ENCODE measurements at places on chromosomes 6 and 20.

GRCh38 chr6:38937839-38938613 is 110.6 kb upstream of the GLP1R start:
- DNase-seq: no peak

DNA sequence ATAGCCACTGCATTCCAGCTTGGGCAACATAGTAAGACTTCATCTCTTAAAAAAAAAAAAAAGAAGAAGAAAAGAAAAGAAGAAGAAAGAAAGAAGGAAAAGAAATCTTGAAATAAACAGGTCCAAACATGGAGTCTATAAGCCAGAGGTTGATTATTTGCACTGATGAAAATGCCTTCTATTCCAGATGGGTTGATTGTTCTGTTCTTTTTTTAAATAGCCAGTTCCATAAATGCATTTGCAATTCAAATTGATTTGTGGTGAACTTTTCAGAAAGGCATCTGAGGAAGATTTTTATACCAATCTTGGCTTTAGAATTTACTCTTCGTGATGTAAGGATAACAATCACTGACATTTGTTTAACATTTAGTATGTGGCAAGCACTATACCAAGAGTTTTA is 243.8 kb upstream of the PLN start:
- DNase-seq: no peak

GRCh38 chr6:23929201-23929600 is 196.8 kb upstream of the NRSN1 start:
- DNase-seq: peak; percentile 46

GRCh38 chr6:75116946-75117345 is 88.9 kb downstream of the COL12A1 start:
- no peak for DNase-seq

DNA sequence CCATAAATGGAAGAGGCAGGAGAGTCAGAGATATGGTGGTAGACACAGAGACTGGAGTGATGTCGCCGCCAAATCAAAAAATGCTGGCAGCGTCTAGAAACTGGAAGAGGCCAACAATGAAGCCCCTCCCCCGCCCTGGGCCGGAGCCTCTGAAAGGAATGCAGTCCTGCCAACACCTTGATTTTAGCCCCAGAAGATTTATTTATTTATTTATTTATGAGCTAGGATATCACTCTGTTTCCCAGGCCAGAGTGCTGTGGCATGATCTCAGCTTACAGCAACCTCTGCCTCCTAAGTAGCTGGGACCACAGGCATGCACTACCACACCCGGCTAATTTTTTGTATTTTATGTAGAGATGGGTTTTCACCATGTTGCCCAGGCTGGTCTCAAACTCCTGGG is 82.6 kb upstream of the CCDC167 start:
- DNase-seq: no peak

GRCh38 chr6:6697620-6698019 is 109.1 kb downstream of the LY86 start:
- peak; percentile 72 for DNase-seq

- DNase-seq: no peak
Measured at GRCh38 chr6:395432-396125, 4.0 kb downstream of the IRF4 start.

- no peak for DNase-seq
Measured at GRCh38 chr6:45718131-45718530, 297.5 kb downstream of the CLIC5 start.

GRCh38 chr6:93779086-93779841 is 359.9 kb upstream of the EPHA7 start:
- peak; percentile 4 for DNase-seq

DNA sequence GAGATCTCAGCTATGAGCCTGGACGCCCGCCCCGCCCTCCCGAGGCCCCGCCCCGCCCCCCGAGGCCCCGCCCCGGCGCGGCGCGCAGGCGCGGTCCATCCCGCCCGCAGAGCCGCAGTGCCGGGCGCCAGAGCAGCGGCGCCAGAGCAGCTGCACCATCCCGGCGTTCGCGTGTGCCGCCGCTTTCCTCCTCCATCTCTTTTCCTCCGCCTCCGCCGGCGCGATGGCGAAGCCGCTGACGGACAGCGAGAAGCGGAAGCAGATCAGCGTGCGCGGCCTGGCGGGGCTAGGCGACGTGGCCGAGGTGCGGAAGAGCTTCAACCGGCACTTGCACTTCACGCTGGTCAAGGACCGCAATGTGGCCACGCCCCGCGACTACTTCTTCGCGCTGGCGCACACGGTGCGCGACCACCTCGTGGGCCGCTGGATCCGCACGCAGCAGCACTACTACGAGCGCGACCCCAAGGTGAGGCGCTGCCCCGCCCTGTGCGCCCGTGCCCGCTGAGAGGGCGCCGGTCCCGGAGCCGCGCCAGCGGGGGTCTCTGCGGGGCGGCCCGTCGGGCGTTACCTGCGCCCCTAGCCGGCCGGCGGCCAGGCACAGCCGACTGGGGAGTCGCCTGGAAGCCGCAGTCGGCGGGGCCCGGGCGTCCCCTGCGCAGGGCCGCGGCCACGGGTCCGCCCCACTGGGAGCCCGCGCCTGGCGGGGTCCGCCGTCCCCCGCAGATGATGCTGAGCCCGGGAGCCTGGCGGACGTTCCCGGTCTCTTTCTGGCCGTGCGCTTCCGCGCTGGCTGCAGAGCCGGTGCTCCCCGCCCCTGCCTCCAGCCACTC is at the start of gene PYGB:
TSS of gene PYGB (plus strand) at position 130 of the 830 bp plus-strand sequence. CDS start at position 224, 94 bp downstream.
- peak; percentile 91 for DNase-seq

DNA sequence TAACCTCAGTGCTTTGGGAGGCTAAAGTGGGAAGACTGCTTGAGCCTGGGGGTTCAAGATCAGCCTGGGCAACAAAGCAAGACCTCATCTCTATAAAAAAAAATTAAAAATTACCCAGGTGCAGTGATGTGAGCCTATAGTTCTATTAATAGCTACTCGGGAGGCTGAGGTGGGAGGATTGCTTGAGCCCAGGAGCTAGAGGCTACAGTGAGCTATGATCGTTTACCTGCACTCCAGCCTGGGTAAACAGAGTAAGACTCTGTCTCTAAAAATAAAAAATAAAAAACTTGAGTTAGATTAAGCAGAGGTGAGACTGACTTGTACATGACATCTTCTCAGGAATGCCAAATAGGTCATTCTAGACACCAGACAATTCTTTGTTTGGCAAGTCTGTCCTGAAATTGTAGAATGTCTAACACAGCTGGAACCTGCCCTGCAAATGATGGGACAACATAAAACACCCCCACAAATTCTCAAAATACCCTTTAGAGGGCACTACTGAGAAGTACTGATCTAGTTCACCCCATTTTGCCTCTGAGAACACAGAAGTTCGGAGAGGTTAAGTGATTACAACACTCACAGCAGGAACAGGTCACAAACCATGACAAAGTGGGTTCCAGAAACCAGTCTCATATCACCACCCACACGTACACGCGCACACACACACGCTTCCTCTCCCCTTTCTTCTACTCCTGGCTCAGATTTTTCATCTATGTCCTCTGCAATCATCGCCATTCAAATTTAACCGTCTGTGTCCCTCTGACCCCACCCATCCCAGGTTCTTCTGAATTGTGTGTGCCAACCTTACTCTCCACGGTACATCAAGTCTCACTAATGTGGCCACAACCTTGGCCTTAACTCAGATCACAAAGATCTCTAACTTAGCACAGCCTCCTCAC is 38.3 kb downstream of the ARHGAP18 start:
- no peak for DNase-seq

DNA sequence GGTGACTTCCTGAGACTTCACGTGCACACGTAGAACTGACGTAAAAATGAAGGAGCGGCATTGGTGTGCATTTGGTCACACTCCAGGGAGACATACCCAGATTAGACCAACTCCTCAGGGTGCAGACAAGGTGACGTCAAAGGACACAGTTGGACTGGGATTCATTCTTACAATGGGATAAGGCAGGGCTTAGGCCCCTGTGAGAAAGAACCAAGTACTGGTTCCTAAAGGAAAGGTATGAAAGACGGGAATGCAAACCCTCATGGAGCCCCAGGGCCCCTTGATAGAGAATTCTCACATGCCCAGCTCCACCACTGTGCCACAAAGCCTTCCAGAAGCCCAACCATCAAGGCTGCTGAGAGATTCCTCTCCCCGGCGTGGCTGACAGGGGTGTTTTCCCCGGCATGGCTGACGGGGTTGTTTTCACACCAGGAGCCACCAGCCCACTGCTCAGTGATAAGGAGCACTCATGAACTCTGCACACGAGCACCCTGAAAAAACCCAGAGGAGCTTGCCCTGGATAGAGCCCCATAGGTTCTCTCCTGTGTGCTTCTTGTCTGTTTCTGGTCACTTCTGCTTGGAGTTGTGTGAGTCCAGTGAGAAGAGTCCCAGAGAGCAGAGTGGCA is 90.1 kb downstream of the CAP2 start:
- DNase-seq: no peak

DNA sequence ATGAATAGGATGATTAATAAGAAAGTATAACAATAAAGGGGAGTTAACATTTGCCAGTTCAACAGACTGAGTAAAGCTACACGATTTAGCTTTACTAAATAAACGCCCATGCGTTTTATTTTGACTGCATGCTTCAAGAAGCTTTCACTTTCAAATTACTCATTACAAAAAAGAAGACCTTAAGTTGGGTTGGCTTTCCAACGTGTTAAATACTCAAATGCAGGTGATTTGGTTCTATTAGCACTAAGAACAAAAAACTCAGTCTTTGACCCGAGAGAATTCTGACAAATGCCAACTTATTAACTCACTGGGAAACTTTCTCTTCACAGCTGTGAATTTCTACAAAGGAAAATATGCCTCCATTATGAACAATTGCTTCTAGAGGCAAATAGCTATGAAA is 24.8 kb downstream of the RNF146 start:
- DNase-seq: no peak

- peak; percentile 53 for DNase-seq
Measured at GRCh38 chr6:52362443-52363227, 684 bp downstream of the PAQR8 start.

DNA sequence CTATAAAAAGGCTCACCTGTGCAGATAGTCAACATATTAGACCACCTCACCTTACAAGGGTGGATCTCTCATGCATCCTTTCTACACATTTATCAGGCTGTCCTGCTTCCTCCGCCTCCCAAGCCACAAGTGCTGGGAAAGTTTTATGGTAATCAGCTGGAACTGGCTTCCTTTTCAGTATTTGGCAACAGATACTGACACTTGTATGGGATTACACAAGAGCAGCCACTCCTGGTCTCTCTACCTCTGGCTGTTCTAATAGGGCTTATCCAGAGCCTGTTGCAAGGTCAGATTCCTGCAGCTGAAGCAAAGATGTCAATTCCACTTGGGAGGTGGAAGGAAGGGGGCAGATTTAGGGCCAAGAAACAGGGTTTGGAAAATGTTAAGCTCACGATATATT is 503 bp upstream of the GPLD1 start:
- peak; percentile 73 for DNase-seq

DNA sequence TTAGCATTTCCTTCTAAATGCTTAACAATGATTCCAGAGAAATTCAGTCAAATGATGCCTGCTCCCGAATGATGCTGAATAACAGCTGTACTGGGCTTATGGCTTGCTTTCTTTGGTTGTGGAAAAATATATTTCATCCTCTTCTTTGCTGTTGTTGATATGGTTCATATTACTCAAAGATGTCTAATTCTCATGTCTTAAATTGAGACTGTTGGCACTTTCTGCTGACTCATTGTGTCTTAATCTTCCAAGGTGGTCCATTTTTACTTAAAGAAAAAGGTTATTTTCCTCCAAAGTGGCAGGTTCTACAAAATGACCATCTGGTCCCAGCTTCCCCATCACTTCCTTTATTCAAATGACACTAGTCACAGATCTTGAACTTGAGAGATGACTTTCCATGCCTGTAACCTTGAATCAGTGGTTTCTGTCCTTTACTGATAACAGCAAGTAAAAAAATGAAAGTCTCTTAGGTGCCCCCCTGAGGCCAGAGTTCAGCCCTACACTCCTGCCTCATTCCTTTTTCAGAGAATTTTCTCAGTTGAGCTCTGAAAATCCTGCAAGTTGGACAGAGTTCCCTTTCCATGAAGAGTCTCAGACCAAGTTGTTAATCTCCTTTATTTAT is 6.9 kb downstream of the SNAP25 start:
- DNase-seq: no peak

DNA sequence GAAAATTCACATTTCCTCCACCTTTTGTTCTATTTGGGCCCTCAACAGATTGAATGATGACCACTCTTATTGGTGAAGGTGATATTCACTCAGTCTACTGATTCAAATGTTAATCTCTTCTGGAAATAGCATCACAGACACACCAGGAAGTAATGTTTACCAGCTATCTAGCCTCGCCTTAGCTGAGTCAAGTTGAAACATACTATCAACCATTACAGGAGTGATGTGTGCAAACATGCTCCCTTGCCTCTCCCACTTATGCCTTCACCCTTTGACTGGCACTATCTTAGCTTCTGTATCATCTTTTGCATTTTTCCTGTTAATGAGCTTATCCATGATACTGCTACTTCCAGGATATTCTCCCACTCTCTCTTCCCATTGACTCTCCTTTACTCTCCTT is 191.9 kb downstream of the CENPW start:
- no peak for DNase-seq

GRCh38 chr20:49394264-49394663 is 88.2 kb downstream of the KCNB1 start:
- peak; percentile 56 for DNase-seq
